Stimulated activated CD4-positive, alpha-beta T cell treated with anti-CD3 and anti-CD28 coated beads, Interleukin-4, amount 100 ng/mL, for 48 hours (primary cell): ENCODE measurements at places on chromosomes 2 and 18.

- no peak for DNase-seq
Observed at GRCh38 chr2:105140240-105140568, 101.3 kb upstream of the GPR45 start.

- no peak for DNase-seq
Observed at GRCh38 chr2:176419591-176420071, 150.4 kb downstream of the MTX2 start.

DNA sequence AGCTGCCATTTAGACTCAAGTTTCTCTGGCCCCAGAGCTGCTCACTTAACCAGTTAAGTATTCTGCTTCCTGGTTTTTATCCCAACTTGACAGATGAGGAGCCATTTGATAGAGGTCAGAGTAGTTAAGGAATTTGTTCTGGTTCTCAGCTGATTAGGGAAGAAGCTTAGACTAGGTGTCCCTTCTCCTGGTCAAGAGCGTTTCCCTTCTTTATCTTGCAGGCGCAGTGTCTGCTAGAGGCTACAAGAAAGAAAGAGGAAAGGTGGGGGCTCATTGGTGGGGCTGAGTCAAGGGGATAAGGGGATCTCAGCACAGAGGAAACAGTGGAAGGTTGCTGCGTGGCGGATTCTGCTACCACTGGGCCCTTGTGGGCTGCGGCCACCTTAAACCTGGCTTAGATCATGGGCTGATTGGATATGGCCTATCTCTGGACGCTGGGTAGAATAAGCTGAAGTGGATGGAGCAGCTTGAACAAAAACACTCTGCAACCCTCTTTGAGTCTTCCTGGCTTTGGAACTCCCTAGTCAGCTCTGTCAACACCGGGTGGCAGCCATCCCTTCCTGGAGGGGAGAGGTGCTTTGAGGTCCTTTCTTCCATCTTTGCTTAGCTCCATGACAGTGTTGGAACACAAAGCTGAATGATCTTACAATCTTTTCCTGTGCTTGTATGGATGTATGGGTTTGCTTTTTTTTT lies 70.8 kb downstream of the QPCT start:
- no peak for DNase-seq

GRCh38 chr2:8331068-8331467 lies 350.8 kb upstream of the ID2 start:
- DNase-seq = no peak

- DNase-seq = no peak
Observed at GRCh38 chr2:241190291-241190981, 2.0 kb downstream of the ANO7 start.
